ENCODE measurements at places on chromosomes 2 and 18. TPM values are rescaled to one million over a fixed set of nuclear protein-coding genes. Genes with fewer than 3 reads are reported as not detected.

DNA sequence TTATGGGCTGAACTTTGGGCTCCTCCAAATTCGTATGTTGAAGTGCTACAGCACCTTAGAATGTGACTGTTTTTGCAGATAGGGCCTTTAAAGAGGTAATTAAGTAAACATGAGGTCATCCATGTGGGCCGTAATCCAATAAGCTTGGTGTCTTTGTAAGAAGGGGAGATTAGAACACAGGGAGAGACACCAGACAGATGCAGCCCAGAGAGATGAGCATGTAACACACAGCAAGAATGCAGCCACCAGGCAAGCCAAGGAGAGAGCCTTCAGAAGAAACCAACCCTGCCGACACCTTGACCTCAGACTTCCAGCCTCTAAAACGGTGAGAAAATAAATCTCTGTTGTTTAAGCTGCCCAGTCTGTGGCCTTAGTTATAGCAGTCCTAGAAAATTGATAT, 74.3 kb downstream of the HRH4 start:
- DNase-seq: no peak
- H3K36me3 ChIP-seq: no peaks in the 10 kb centered on the region

DNA sequence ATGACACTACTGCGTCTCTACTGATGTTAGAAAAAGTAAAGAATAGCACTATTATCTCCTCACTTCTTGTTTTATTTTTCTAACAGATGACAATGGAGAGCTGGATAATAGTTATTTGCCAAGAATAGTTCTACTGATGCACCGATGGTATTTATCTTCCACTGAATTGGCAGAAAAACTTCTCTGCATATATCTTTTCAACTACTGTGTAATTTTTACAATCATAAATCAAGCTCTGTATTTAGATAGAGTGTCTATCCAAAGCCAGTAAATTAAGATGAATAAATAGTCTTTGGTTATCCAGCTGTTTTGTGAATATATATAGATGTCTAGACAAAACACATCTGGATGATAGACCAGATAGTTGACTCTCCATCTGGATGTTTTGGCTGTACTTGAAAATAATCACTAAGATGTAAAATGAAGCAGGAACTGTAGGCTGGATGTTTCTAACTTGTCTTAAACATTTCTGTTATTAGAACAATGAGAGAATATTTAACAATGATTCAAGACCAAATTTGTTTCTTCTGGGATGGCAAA, 40.1 kb downstream of the RASGRP3 start:
- H3K36me3 ChIP-seq: no peaks in the 10 kb centered on the region
- no peaks in the 10 kb centered on the region for H3K4me1 ChIP-seq
- no peak overlapping the region for H3K4me3 ChIP-seq
- no peak for DNase-seq
- H3K27ac ChIP-seq: no peak overlapping the region

- no peak for DNase-seq
- H3K4me3 ChIP-seq: no peak overlapping the region
- H3K4me1 ChIP-seq: peaks cover 18% of the 10 kb centered on the region
Observed at GRCh38 chr18:2851771-2852170, 5.0 kb downstream of the EMILIN2 start.

DNA sequence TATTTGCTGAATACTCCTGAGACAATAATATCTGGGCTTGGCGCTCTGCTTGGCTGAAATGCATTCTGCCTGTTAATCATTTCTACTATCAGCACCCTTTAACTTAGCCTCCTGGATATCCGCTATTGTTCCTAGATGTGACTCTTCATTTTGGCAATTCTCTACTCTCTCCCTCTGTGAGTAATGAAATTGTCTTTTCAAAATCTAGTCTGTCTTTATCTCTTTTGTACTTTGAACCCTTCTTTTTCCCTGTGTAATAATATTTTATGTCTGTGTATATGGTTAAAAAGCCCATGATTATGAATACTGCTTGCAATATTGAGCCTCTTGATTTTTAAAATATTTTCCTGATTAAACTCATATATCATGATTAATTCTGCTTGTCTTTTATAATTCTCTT, 6.2 kb upstream of the REV1 start:
- H3K4me3 ChIP-seq: no peak overlapping the region
- H3K27ac ChIP-seq: no peak overlapping the region
- no peaks in the 10 kb centered on the region for H3K27me3 ChIP-seq
- no peak for DNase-seq
- no peaks in the 10 kb centered on the region for H3K36me3 ChIP-seq
- H3K4me1 ChIP-seq: peaks cover under 1% of the 10 kb centered on the region

DNA sequence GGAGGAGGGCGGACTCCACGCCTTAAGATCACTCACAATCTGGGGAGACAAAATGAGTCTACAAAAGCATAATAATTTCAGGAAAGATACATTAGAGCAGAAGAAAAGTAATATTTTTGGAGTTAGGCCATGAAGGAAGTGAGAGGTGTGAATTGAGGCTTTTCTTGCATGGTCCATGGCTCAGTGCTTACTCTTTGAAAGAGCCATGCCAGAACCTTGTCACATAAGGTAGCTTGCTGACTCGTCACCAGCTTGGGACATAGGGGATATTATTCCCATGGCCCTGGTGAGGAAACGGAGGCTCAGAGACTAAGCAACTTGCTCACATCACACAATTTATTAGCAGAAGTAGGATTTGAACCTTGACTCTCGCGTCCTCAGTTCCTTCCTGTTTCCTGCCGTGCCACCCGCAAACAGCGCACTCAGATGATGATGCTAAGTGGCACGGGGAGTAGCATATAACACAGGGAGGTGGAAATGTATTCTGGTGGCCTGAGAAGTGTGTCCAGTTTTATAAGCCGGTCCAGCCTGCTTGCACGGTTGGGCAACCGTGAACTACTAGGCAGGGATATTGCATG, 312.2 kb upstream of the EPAS1 start:
- no peak overlapping the region for H3K27ac ChIP-seq
- no peaks in the 10 kb centered on the region for H3K36me3 ChIP-seq
- H3K4me1 ChIP-seq: peaks cover 3% of the 10 kb centered on the region
- no peak for DNase-seq
- no peaks in the 10 kb centered on the region for H3K27me3 ChIP-seq
- H3K4me3 ChIP-seq: no peak overlapping the region

DNA sequence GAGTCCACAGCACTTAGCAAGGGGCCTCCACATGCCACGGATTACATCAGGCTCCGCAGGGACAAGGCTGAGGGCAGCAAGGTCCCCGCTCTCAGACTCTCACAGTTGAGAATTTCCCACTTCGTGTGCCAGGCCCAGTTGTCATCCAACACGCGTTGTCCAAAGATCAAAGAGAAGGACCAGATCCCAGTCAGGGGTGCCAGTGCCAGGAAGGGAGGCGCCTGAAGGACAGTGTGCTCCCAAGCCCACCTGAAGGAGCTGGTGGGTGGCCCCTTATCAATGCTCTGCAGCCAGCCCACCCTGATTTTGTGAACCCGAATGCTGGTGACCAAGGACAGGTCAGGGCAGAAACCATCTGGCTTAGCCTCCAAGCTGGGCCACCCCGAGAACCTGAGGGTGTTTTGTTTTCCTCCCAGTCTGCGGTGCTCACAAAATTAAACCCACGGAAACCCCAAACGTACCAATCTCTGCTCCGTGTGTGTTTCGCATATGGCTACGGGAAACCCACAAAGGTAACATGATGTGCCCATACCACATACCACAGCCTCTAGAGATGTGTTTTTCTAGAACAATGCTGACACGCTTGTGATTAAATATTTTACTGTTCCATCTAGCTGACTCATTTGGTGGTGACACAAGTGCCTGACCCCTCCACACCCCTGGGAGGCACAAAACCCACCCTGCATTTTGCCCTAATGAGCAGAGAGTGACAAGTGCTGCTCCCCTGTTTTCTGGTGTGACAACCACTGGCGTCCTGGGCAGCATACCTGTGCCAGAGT, 24.5 kb downstream of the CRACDL start:
- peak; percentile 7 for DNase-seq
- no peaks in the 10 kb centered on the region for H3K27me3 ChIP-seq
- peaks cover 7% of the 10 kb centered on the region for H3K4me1 ChIP-seq
- no peak overlapping the region for H3K4me3 ChIP-seq
- H3K36me3 ChIP-seq: no peaks in the 10 kb centered on the region
- no peak overlapping the region for H3K27ac ChIP-seq

- H3K4me1 ChIP-seq: no peaks in the 10 kb centered on the region
- H3K27me3 ChIP-seq: no peaks in the 10 kb centered on the region
- H3K4me3 ChIP-seq: no peak overlapping the region
- H3K27ac ChIP-seq: no peak overlapping the region
- no peaks in the 10 kb centered on the region for H3K36me3 ChIP-seq
Observed at GRCh38 chr2:192983173-192983572, 788.4 kb upstream of the TMEFF2 start.

DNA sequence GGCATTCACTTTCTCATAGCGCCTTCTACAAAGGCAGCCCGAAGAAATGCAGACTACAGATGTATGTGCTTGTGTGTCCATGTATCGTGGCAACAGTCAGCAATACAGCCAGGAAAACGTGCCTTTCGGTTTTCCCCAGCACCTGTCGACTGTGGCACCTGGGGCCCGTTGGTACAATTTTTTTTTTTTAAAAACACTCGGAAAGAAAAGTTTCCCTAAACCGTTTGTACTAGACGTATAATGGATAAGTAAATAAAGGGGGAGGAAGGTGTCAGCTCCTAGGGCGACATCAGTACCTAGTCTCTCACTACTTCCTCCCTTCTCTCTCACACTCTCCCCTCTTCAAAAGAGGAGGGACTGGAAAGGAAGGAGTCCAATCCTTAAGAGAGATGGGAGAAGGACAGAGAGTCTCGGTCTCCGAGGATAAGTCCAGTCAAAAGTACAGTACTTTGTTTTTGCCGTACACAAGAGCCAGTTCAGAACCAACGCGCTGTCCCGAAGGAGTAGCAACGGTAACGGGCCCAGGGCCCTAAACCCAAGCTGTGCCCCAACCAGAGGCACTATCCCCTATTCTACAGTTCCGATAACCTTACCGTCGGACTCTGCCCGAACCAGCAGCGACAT, 759 bp downstream of the PPP4R3B start:
- peak overlapping the region; percentile 97 for H3K4me3 ChIP-seq
- no peaks in the 10 kb centered on the region for H3K36me3 ChIP-seq
- H3K27me3 ChIP-seq: no peaks in the 10 kb centered on the region
- peaks cover 19% of the 10 kb centered on the region for H3K4me1 ChIP-seq
- DNase-seq: peak; percentile 55

Gene SERPINB7
- 0.25 TPM for total RNA-seq

Gene DHRS9
- total RNA-seq: 2.4 TPM

Gene C2orf81
- total RNA-seq: 10.4 TPM
